ENCODE measurements at places on chromosomes 5 and 9. TPM values are rescaled to one million over a fixed set of nuclear protein-coding genes. Genes with fewer than 3 reads are reported as not detected.

DNA sequence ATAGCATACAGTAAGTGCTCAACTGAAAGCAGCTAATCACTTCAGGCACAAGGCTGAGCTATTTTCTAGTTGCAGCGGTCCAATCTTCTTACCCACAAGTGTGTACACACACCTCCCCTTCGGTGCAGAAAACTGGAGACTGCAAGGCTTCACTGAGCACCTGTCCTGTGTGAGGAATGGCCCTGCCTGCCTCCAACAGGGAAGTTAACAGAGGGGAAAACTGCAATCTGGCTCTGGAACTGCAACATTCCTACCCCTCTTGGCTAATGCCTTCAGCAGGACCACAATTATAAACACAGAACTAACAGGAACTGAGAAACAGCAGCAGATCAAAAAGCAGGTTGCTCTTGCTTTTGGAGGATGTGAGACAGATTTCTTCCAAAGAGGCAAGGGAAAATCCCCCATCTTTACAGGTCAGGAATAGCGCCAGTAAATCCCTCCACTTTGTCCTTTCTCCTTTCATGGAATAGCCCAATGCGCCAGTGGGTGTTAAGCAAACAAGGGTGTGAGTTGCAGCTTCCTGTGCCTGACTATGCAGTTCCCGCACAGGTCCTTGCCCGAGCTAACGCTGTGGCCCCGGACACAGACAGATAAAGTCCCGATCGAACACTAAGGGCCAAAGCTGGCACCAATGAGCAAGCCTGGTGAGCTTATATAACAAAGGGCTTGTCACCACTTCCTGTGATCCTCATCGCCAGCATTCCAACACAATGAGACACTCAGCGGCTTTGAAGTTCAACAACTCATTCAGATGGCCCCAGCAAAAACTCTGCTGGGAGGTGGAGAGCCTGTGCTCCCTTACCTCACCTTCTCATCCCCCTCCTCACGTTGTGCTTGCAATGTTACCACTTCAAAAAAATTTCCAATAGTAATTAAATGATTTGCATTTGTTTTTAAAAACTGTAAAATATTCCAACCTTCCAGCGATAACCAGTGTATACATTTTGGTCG is 21.5 kb downstream of the SHB start:
- H3K36me3 ChIP-seq, result peaks cover 3% of the 10 kb centered on the region
- no peak for DNase-seq
- H3K27me3 ChIP-seq, result peaks cover under 1% of the 10 kb centered on the region
- peak overlapping the region; percentile 27 for H3K27ac ChIP-seq
- peaks cover 9% of the 10 kb centered on the region for H3K4me1 ChIP-seq

DNA sequence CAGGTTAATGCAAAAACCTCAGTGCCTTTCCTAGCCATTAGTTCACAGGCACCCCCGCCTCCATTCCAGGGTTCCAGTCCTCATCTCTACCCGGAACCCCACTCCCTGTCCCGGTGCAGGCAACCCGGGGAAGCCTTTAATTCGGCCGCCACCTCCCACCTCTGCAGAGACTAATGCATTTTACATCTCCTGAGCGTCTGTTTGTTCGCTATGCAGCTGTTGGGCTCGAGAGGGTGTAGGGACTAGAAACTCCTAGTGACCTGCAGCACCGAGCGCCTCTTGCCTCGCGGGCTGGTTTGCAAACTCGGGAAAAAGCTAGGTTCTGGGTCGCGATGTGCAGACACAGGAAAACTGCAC is 3.6 kb downstream of the GDNF start:
- H3K36me3 ChIP-seq, result peaks cover 2% of the 10 kb centered on the region
- no peak for DNase-seq
- peaks cover 12% of the 10 kb centered on the region for H3K4me1 ChIP-seq
- no peak overlapping the region for H3K27ac ChIP-seq
- H3K27me3 ChIP-seq, result peaks cover 83% of the 10 kb centered on the region
- no peak overlapping the region for H3K4me3 ChIP-seq

Gene CERCAM
- total RNA-seq, result 0.42 TPM

Gene SPATA6L
- 9.2 TPM for total RNA-seq

GRCh38 chr9:32942755-32943460 is 58.5 kb downstream of the APTX start:
- no peaks in the 10 kb centered on the region for H3K27me3 ChIP-seq
- H3K36me3 ChIP-seq, result peaks cover 2% of the 10 kb centered on the region

DNA sequence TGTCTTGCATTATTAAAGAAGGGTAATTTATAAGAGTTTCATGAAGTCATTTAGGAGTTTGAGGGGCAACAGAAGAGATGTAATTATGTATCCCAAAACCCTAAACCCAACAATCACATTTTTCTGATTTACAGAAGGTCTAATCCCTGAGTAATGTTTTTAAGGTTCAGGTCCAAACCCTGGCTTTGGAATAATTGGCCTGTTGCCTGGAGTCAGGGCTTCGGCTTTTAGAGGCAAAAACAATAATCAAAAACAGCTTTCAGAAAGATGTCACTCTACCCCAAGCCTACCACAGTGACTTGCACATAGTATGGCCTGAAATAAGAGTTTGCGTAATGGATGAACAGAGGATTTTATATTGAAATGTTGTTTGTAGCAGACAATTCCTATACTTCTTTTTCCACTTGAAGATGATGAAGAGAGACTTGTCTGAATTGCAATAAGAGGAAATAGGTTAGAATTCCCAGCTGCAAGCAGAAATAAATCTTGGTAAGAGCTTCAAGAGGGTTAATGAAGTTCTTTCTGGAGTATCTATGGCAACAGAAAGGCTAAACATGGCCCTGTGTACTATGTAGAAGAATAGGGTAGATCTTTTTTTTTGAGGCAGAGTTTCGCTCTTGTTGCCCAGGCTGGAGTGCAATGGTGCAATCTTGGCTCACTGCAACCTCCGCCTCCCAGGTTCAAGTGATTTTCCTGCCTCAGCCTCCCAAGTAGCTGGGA is 152.0 kb downstream of the GPBP1 start:
- H3K4me3 ChIP-seq, result no peak overlapping the region
- H3K4me1 ChIP-seq, result peaks cover 3% of the 10 kb centered on the region
- H3K27me3 ChIP-seq, result peaks cover 6% of the 10 kb centered on the region
- peaks cover under 1% of the 10 kb centered on the region for H3K36me3 ChIP-seq
- DNase-seq, result no peak

- no peak overlapping the region for H3K4me3 ChIP-seq
- no peak for DNase-seq
- no peak overlapping the region for H3K27ac ChIP-seq
- no peaks in the 10 kb centered on the region for H3K4me1 ChIP-seq
- no peaks in the 10 kb centered on the region for H3K27me3 ChIP-seq
Measured at GRCh38 chr9:100222674-100223073, 123.6 kb downstream of the INVS start.

GRCh38 chr9:73135394-73135793 is 16.3 kb upstream of the ANXA1 start:
- H3K36me3 ChIP-seq, result peaks cover 2% of the 10 kb centered on the region
- H3K27ac ChIP-seq, result no peak overlapping the region
- no peak overlapping the region for H3K4me3 ChIP-seq
- peaks cover 14% of the 10 kb centered on the region for H3K4me1 ChIP-seq

DNA sequence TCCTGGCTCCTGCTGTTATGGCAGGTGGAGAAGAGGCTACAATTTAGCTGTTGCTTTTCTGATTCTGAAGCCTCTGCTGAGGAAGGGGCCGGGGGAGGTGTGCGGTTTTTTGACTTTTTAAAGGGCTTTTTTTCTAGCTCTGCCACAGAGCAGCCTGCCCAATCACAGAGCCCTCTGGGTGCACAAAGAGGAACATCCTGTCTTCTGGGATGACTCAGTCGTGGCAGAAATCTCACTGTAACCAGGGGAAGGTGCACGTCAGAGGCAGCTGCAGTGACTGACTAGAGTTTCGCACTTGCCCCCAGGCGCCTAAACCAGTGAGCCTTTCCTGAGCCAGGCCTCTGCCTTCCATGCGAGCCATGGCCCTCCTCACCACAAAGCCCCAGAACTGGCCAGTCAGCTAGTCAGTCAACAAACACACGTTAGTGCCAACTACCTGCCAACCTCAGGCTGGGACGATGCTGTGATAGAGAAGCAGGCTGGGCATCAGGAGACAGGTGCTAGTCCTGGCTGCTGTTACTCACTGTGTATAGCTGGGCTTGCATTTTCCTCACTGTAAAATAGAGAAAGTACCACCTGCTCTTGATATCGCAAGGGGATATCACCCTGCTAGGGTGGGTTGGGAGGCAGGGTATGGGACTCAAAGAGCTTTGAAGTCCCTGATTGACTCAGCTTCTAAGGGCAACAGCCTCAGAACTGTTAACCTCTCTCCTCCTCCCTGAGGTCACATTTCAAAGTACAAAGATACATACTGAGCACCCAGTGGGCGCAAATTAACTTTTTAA is 2.2 kb downstream of the AKNA start:
- peaks cover 25% of the 10 kb centered on the region for H3K36me3 ChIP-seq
- H3K4me1 ChIP-seq, result peaks cover 77% of the 10 kb centered on the region
- H3K27ac ChIP-seq, result peak overlapping the region; percentile 99
- DNase-seq, result peak; percentile 64

GRCh38 chr5:170147753-170148264 is 42.1 kb downstream of the FOXI1 start:
- H3K4me3 ChIP-seq, result no peak overlapping the region
- DNase-seq, result no peak
- no peaks in the 10 kb centered on the region for H3K36me3 ChIP-seq
- peaks cover 33% of the 10 kb centered on the region for H3K27me3 ChIP-seq
- H3K4me1 ChIP-seq, result peaks cover 4% of the 10 kb centered on the region
- no peak overlapping the region for H3K27ac ChIP-seq

DNA sequence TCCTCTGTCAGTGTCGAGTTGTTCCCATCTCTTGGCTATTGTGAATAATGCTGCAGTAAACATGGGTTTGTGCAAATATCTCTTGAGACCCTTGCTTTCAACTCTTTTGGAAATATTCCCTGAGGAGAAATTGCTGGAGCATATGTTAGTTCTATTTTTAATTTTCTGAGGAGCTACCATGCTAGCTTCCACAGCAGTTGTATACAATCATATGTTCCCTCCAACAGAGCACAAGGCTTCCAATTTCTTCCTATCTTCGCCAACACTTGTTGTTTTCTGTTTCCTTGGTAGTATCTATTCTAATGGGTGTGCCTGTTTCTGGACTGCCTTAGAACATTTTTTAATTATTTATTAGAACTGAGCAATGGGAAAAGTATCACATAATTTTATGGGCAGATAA is 23.6 kb upstream of the SHB start:
- H3K27ac ChIP-seq, result no peak overlapping the region
- H3K36me3 ChIP-seq, result peaks cover 7% of the 10 kb centered on the region
- no peak for DNase-seq
- no peak overlapping the region for H3K4me3 ChIP-seq

- no peaks in the 10 kb centered on the region for H3K36me3 ChIP-seq
- no peak for DNase-seq
- peaks cover 37% of the 10 kb centered on the region for H3K4me1 ChIP-seq
- H3K27me3 ChIP-seq, result no peaks in the 10 kb centered on the region
- H3K27ac ChIP-seq, result peak overlapping the region; percentile 89
- H3K4me3 ChIP-seq, result no peak overlapping the region
Measured at GRCh38 chr5:173018358-173018757, 34.8 kb downstream of the ATP6V0E1 start.

DNA sequence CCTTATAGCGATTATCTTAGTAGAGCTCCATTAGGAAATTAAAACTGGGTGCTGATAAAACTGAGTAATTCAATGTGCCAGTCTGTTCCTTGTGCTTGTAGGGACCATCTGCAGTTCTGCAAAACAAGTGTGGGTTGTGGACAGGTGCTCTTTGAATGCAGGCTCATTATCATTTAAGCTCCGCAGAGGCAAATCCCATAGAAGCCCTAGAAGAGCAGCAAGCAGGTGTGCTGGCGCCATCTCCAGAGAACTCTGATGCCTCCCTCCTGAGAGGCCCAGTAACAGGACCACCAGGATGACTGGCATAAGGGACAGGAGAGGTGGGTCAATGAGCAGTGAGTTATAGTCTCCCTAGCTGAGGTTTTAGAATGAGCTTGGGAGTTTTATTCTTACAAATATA is 1342.4 kb upstream of the DMAC1 start:
- no peak overlapping the region for H3K27ac ChIP-seq
- DNase-seq, result no peak
- no peaks in the 10 kb centered on the region for H3K36me3 ChIP-seq
- H3K4me3 ChIP-seq, result no peak overlapping the region
- no peaks in the 10 kb centered on the region for H3K4me1 ChIP-seq
- no peaks in the 10 kb centered on the region for H3K27me3 ChIP-seq

Gene TEX48
- not detected for total RNA-seq

DNA sequence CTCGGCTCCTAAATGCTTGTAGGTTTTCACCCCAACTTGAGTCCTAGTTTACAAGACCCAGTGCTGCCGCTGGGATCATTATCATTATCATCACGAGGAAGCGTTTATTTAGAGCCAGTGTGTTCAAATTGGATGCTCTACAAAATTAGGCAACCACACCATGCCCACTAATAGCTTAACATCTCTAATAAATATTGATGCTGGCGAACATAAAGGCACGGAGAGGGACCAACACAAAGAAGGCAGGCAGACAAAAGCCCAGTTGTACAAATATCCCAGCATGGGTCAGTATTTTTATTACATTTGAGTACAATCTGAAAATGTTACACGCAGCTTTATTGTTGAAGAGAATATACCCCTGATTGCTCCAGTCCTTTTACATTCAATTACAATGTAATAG is 4.7 kb downstream of the CFAP77 start:
- peaks cover 12% of the 10 kb centered on the region for H3K4me1 ChIP-seq
- no peak for DNase-seq
- no peak overlapping the region for H3K4me3 ChIP-seq
- no peaks in the 10 kb centered on the region for H3K36me3 ChIP-seq

GRCh38 chr9:68626526-68626925 is 78.5 kb upstream of the PIP5K1B start:
- no peak for DNase-seq
- no peaks in the 10 kb centered on the region for H3K4me1 ChIP-seq
- H3K4me3 ChIP-seq, result no peak overlapping the region
- no peak overlapping the region for H3K27ac ChIP-seq

- H3K27ac ChIP-seq, result no peak overlapping the region
- H3K36me3 ChIP-seq, result peaks cover 4% of the 10 kb centered on the region
- H3K4me3 ChIP-seq, result no peak overlapping the region
Measured at GRCh38 chr5:73115399-73116051, 4.8 kb upstream of the TMEM171 start.

DNA sequence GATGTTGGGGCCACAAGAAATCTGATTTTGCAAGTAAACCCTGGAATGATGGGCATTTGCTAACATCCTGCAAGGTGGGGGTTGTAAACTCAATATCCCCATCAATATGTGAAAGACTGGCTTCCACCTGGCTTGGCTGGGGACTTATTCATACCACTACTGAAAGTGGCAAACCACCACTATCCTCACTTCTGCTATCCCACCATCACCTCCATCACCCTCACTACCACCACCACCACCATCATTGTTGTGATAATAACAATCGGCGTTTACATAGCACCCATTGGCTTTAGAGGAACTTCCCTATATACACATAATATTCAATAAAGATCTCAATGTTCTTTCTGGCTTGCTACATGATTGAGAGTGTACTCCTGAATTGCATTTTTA is 224.7 kb upstream of the DAP start:
- peaks cover 14% of the 10 kb centered on the region for H3K4me1 ChIP-seq
- H3K27ac ChIP-seq, result no peak overlapping the region
- peaks cover 37% of the 10 kb centered on the region for H3K27me3 ChIP-seq
- H3K36me3 ChIP-seq, result peaks cover 7% of the 10 kb centered on the region
